GM20000 (cell line): ENCODE measurements at places on chromosomes 5 and 9.

- DNase-seq: peak; percentile 18
Observed at GRCh38 chr5:765948-766631, 18.4 kb downstream of the ZDHHC11B start.

DNA sequence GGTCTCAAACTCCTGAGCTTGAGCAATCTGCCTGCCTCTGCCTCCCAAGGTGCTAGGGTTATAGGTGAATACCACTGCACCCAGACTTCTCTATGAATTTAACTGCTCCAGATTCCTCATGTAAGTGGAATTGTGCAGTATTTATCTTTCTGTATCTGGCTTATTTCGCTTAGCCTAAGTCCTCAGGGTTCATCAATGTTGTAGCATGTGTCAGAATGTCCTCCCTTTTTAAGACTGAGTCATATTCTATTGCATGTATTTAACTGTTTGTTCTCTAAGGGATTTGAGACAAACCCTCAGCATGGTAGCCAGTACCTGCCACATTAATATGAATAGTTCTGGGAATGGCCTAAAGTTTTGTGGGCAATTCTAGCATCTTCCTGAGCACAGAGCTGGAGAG is 53.9 kb upstream of the TUT7 start:
- no peak for DNase-seq

DNA sequence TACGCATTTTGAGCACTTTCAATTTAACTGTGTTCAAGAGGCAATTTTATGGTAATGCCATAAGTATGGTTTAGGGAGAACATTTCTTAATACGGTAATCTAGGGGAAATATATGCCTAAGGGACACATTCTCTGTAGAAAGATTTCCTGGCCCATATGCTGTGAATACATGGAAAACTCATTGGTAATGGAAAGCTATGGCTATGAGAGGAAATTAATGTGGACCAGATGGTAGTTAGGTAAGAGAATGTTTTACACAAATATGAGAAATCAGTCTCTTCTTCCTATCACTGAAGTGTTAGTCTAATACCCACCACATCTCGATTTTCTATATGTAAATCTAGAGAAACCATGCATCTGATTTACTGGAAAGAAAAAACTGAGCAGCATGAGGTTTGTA is 105.0 kb downstream of the SEMA6A start:
- DNase-seq: no peak

DNA sequence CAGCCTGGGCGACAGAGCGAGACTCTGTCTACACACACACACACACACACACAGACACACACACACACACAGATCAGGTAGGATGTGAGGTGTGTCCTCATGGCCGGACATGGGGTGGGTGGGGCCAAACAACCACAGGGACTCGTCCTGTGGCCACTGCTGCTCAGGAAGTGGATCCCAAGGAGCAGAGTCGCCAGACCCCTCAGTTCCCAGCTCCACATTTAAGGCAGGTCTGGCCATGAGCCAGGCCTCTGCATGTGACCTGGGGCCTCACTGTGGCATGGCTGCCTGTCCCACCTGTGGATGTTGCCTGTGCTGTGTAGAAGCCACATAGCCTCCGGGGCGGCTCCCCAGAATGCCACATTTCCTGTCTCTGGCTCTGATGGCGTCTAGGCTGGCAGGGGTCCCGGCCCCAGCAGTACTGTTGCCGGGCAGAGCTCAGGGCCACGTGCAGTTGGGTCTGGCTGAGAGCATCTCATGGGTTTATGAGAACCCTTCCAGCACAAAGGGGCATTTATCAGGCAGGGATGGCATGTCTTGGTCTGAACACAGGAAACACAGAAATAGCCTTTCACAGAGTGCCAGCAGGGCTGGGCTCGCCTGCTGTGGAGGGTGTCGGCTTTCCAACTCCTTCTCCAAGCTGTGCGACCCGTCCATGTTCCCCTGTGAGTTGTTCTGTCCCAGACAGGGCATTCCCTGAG is 9.9 kb upstream of the NINJ1 start:
- DNase-seq: no peak
